Stimulated activated CD4-positive, alpha-beta T cell treated with anti-CD3 and anti-CD28 coated beads, Interleukin-1b, Interleukin-23, amount 100 ng/mL, for 4 hours (primary cell): ENCODE measurements at places on chromosomes 4 and X.

DNA sequence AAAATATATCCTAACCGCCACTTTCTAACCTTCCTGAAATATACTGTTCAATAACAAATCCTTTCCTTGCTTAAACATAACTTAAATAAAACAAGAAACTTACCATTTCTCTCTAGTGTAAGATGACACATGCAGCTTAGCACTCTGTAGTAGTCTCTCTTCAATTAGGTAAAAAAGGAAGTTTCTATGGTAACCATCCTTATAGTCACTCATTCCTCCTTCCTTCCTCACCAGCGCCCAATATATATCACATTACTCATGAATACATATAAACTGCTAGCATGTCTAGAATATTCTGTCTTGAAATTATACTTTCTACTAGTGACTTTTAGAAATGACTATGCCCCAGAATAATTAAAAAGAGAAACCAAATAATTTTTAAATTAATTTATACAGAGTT lies 112.2 kb downstream of the SNCA start:
- no peak for DNase-seq

- DNase-seq: no peak
Observed at GRCh38 chr4:19748519-19749479, 502.9 kb upstream of the SLIT2 start.

DNA sequence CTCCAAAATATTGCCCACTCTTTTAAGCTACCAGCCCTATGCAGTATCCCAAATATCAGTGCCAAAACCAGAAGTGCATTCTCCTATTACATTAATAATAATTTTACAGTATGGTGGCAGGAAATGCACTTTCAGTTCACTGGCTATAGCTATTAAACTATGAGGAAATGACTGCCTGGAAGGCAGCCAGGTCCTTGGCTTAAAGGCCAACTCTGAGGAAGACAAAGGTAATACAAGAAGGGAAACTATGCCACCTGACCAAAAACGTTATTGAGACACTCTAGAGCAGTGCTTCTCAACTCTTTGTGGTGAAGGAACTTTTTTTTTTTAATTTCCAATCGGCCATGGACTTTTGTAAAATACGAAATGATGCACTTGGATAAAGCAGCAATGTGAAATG lies 133.6 kb upstream of the VAMP7 start:
- DNase-seq: no peak

GRCh38 chr4:118082182-118082581 lies 47.9 kb downstream of the NDST3 start:
- DNase-seq: no peak

DNA sequence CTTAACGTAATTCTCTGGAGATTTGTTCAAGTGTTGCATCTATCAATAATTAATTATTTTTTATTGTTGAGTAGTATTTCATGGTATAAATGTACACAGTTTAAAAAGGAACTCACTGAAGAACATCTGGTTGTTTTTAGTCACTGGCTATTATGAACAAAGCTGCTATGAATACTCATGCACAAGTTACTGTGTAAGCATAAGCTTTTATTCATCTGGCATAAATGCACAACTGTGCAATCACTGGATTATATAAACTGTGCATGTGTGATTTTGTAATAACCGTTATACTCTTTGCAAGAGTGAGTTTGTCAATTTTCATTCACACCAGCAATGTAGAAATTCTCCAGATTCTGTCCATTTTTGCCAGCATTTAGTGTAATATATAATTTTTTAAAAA lies 43.8 kb upstream of the UBQLN2 start:
- DNase-seq: no peak

DNA sequence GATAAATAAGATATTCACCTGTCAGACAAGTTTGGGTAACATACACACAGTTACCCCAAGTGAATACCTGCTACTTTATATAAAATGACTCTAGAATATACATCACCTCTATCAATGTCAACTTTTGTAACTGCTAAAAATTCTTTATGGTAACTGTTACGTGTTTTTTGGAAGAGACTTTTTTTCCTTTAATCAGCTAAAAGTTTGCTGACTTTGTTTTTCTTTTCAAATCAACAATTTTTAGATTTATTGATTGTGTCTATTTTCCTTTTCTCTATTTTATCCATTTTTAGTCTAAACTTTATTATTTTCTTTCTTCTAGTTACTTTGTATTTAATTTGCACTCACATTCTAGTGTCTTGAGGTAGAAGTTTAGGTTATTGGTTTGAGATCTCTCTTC lies 1106.6 kb upstream of the LCORL start:
- DNase-seq: no peak
